ENCODE measurements at places on chromosomes 16 and 17. TPM values are rescaled to one million over a fixed set of nuclear protein-coding genes. Genes with fewer than 3 reads are reported as not detected.
A peak's percentile ranks its signal among the peaks of the same experiment; 100 is the strongest.

The LRRC36 gene
- total RNA-seq, result not detected

- DNase-seq, result no peak
These were observed 241.8 kb downstream of the C16orf95 start for GRCh38 chr16:87075319-87075860.

- DNase-seq, result no peak
These were observed 29.3 kb downstream of the FOXK2 start for GRCh38 chr17:82548681-82549303.

- DNase-seq, result no peak
These were observed 590.3 kb upstream of the GOT2 start for GRCh38 chr16:59324462-59324861.

The USP6 gene
- total RNA-seq, result not detected

GRCh38 chr17:43341715-43342588 lies 56.8 kb upstream of the ARL4D start:
- DNase-seq, result no peak

The CDH1 gene
- 1.9 TPM for total RNA-seq

- DNase-seq, result peak; percentile 6
These were observed 10.1 kb downstream of the DNAH9 start for GRCh38 chr17:11608396-11608795.

GRCh38 chr16:66189951-66190350 lies 176.5 kb upstream of the CDH5 start:
- no peak for DNase-seq

DNA sequence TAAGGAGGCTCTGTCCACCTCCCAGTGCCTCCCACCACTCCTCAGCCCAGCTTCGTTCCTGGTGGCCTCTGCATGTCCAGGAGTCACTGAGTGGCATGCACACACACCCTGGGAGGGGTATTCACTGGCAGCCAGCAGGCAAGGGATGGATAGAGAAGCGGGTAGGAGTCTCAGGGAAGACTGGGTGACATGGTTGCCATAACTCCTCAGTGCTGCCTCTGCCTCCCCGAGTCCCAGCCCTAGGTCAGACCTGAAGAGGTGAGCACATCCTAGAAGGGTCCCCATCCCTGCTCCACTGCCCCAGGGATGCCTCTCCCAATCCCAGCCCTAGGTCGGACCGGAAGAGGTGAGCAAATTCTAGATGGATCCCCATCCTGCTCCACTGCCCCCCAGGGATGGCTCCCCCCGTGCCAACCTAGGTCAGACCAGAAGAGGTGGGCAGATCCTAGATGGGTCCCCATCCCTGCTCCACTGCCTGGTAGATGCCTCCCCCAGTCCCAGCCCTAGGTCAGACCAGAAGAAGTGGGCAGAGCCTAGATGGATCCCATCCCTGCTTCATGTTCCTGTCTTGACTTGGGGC lies 197.0 kb downstream of the IRF8 start:
- DNase-seq, result no peak

The KREMEN2 gene
- 64.8 TPM for total RNA-seq

- DNase-seq, result peak; percentile 66
These were observed 1.4 kb downstream of the CENPX start for GRCh38 chr17:82021107-82021899.

DNA sequence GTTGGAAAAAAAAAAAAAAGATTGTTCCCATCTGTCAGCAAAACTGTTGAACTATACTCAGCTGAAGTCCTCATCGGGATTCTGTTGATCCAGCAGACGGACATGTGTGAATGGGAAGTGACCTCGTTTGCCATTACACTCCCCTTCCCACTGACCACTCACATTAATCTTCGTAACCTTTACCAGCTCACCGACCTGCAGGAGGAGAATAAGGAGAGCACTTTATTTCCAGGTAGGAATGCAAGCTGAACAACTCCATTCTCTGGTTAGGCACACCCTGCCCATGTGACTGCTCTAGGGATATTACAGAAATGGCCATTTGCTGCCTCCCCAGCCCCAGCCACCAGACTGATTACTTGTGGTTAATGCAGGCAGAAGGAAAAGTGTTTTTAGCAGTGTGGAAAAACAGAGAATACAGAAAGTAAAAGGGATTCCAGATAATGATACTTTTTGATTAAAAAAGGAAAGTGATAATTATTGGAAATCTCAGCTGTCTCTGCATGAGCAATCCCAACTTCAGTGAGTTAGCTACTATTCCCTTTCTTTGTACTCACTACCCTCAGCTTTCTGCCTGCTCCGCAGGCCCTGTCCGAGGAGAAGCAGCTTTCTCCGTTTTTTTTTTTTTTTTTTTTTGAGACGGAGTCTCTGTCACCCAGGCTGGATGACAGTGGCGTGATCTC lies 23.6 kb upstream of the YWHAE start:
- no peak for DNase-seq

The EXOSC6 gene
- 29.6 TPM for total RNA-seq

The CSF3 gene
- total RNA-seq, result not detected

All from G401 (cell line).